ENCODE measurements at places on chromosomes 12 and 14. TPM values are rescaled to one million over a fixed set of nuclear protein-coding genes. Genes with fewer than 3 reads are reported as not detected.
A peak's percentile ranks its signal among the peaks of the same experiment; 100 is the strongest.

CLEC9A gene
- total RNA-seq: not detected

RPL6 gene
- 2,019 TPM for total RNA-seq

OR6C1 gene
- total RNA-seq: not detected

GAS2L3 gene
- total RNA-seq: 0.75 TPM

MUCL1 gene
- total RNA-seq: not detected

ZNF705A gene
- total RNA-seq: 0.07 TPM

B4GALNT3 gene
- 3.1 TPM for total RNA-seq

DNA sequence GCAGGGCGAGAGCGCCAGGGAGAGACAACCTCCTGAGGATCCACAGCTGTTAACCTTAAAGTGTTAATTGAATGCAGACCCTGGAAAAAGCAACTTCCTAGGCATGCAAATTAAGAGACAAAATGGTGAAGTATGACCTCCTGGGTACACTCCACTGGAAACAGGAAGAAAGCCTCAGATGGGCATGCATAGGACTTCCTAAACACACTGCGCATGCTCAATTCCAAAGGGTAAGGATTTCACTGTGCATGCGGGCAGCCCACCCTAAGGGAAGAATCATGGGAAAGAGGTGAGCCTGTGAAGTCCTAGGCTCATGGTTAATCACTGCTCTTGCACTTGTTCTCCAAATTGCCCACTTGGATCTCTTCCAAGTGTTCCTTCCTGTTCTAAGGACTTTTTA is 80.5 kb upstream of the CAPRIN2 start:
- no peak overlapping the region for H3K4me3 ChIP-seq
- DNase-seq: no peak
- no peaks in the 10 kb centered on the region for H3K4me1 ChIP-seq
- no peaks in the 10 kb centered on the region for H3K36me3 ChIP-seq
- H3K27me3 ChIP-seq: peaks cover 5% of the 10 kb centered on the region

DNA sequence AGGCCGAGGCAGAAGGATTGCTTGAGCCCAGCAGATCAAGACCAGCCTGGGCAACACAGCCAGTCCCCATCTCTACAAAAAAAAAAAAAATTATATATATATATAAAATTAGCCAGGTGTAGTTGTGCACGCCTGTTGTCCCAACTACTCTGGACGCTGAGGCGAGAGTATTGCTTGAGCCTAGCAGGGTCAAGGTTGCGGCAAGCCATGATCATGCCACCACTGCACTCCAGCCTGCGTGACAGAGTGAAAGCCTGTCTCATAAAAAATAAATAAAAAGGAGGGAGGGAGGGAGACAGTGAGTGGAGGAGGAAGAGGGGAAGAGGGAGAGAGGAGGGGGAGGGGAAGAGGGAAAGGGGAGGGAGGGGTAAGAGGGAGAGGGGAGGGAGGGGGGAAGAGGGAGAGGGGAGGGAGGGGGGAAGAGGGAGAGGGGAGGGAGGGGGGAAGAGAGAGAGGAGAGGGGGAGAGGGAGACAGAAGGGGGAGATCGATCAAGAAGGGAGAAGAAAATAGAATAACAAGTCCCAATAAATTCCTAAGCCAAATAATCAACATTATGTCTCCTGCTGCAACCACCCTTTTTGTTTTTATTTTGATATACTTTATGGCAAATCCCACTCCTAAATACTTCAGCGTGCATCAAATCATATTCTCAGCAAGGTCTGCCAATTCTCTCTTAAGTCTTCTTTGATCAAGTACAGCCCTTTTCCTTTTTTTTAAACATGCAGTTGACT is 163.9 kb downstream of the MED13L start:
- no peak overlapping the region for H3K27ac ChIP-seq
- no peak overlapping the region for H3K4me3 ChIP-seq
- H3K4me1 ChIP-seq: no peaks in the 10 kb centered on the region
- no peaks in the 10 kb centered on the region for H3K27me3 ChIP-seq
- H3K36me3 ChIP-seq: no peaks in the 10 kb centered on the region

DNA sequence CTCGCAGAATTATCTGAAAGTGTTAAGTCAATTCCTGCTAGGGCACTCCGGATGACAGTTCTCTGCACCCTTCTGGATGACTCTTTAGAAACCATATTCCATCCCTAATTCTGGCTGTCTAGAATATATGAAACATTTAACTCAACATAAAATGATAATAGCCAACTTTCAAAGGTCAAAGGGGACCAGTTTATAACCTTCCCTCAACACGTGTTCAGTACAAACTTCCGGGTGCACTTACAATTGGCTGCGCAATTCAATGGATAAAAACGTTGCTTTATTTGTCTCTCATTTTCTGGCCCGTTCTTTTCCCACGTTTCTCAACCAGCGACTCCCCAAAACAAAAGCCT is 1.3 kb downstream of the SBNO1 start:
- peak overlapping the region; percentile 85 for H3K4me3 ChIP-seq
- H3K36me3 ChIP-seq: no peaks in the 10 kb centered on the region
- H3K27me3 ChIP-seq: no peaks in the 10 kb centered on the region
- peaks cover 20% of the 10 kb centered on the region for H3K4me1 ChIP-seq
- peak; percentile 28 for DNase-seq

DNA sequence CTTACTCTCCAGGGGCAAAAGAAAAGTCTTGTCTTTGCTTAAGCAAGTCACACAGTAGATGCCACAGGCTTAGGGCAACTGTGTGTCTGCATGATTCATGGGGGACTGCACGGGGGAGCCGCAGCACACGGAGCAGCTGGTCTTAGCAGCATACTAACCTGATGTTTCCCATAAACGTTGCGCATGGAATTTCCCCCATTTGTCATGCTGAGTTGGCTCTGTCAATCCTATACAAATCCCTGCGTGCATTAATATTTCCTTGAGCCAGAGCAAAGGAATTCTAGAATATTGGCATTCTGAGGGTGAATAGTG is 71.2 kb downstream of the SAMD4A start:
- no peak for DNase-seq
- no peaks in the 10 kb centered on the region for H3K36me3 ChIP-seq
- no peak overlapping the region for H3K27ac ChIP-seq
- H3K4me1 ChIP-seq: no peaks in the 10 kb centered on the region
- H3K4me3 ChIP-seq: no peak overlapping the region

DNA sequence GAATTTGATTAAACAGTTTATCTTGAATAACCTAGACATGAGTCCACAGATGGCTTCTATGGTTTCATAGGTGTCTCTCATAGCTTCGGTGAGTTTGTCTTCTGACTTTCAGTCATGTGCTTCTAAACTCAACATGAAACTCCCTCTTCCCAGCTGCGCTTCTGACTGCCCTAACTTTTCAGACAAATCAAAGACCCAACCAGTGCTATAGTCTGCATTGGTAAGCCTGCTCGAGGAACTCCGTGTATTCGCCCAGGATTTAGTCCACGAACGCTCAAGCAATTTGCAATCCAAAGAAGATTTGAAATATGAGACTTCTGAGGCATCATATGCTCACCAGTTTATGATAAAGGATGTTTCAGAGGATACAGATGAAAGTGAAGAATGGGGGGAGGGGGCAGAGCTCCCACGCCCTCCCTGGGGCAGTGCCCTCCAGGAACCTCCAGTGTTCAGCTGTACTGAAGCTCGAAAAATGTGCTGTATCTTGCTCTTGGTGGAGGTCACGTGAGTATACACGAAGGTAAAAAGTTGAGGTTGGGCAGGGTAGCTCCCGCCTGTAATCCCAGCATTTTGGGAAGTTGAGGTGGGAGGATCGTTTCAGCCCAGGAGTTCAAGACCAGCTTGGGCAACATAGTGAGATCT is 5.2 kb upstream of the RILPL2 start:
- H3K36me3 ChIP-seq: no peaks in the 10 kb centered on the region
- DNase-seq: no peak
- H3K27ac ChIP-seq: no peak overlapping the region
- peaks cover 7% of the 10 kb centered on the region for H3K4me1 ChIP-seq
- H3K27me3 ChIP-seq: no peaks in the 10 kb centered on the region

DNA sequence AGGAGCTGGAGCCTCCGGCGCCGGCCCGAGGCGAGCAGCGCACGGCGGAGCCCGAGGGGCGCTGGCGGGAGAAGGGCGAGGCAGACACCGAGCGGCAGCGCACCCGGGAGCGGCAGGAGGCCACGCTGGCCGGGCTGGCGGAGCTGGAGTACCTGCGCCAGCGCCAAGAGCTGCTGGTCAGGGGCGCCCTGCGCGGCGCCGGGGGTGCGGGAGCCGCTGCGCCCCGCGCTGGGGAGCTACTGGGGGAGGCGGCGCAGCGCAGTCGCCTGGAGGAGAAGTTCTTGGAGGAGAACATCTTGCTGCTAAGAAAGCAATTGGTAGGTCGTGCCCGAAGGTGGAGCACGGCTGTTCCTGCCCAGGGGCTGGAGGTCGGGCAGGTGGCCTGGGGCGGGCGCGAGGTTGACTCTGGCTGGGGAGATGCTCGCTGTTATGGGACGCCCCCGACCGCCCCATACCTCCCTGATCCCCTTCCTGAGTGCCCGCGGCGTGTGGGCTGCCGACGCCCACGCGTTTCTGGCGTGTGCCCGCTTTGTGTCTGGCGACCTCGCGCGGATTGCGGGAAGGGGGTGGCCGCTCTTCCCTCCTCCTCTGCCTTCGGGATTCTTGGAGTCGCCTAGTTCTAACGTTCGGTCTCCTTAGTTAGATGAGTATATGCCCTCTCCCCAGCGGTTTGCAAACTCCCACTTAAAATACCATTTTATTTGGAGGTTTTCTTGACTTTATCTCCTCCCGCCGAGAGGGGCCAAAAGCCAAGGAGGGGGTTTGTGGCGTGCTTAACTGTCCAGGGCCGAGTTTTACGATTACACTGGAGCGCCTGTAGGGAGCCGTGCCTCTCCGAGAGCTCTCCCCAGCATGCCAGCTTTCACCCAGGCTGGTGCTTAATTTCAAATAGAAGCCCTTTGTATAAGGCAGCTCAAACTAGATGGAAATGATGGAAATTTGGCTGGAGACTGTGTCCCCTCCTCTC is 752 bp downstream of the DACT1 start:
- peaks cover 16% of the 10 kb centered on the region for H3K4me1 ChIP-seq
- DNase-seq: no peak

GRCh38 chr12:103913100-103913499 is 17.1 kb upstream of the HSP90B1 start:
- H3K27me3 ChIP-seq: no peaks in the 10 kb centered on the region
- H3K36me3 ChIP-seq: no peaks in the 10 kb centered on the region
- H3K27ac ChIP-seq: no peak overlapping the region
- peaks cover 6% of the 10 kb centered on the region for H3K4me1 ChIP-seq

DNA sequence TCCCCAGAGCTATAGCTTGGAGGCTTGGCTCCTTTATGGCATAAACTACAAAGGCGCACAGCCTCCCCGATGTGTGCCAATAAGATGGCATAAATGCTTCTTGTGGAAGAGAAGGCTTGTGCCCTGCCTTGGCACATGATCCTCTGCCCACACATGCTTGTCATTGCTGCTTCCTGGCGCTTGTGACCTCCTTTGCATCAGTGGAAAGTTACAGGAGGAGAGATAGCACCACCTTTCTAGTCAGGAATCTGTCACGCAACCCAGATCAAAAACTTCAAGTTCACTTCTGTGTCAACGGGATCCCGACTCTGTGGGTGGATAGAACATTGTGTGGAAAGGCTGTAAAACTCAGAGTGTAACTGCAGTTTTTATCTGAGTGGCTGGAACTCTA is 183.8 kb upstream of the HIF1A start:
- no peaks in the 10 kb centered on the region for H3K27me3 ChIP-seq
- no peak for DNase-seq
- H3K4me1 ChIP-seq: peaks cover 67% of the 10 kb centered on the region
- H3K4me3 ChIP-seq: no peak overlapping the region

GRCh38 chr14:68622856-68623255 is 170.0 kb downstream of the ZFP36L1 start:
- DNase-seq: no peak

- H3K4me1 ChIP-seq: no peaks in the 10 kb centered on the region
- H3K36me3 ChIP-seq: no peaks in the 10 kb centered on the region
Observed at GRCh38 chr12:40325349-40325960, 100.7 kb downstream of the LRRK2 start.

GRCh38 chr12:49825360-49825970 is 2.7 kb downstream of the NCKAP5L start:
- DNase-seq: no peak
- H3K4me1 ChIP-seq: peaks cover 31% of the 10 kb centered on the region
- no peak overlapping the region for H3K27ac ChIP-seq

DNA sequence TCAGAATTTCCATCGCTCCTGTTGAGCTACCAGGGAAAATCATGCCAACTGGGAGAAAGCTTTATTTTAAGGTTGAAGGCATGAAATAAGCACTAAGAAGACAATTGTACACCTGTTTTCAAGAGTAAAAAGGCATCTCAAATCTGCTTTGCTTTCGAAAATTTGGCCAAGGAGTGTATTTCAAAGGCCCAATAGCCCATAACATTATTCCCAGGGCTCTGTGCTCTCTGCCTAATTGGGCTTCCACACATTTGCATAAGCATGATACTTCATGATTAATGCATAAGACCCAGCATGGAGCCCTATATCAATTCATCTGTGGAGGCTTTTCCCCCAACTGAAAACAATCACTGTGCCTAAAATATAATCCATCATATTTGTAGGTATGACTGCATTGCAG is 258.5 kb downstream of the NOVA1 start:
- no peaks in the 10 kb centered on the region for H3K4me1 ChIP-seq
- no peaks in the 10 kb centered on the region for H3K36me3 ChIP-seq
- no peaks in the 10 kb centered on the region for H3K27me3 ChIP-seq
- H3K27ac ChIP-seq: no peak overlapping the region
- no peak overlapping the region for H3K4me3 ChIP-seq
- no peak for DNase-seq

Data from CD8-positive, alpha-beta memory T cell (primary cell).